ENCODE measurements at places on chromosomes 5 and 9.

GRCh38 chr9:100071271-100071670 is 27.5 kb downstream of the ERP44 start:
- no peak for DNase-seq

DNA sequence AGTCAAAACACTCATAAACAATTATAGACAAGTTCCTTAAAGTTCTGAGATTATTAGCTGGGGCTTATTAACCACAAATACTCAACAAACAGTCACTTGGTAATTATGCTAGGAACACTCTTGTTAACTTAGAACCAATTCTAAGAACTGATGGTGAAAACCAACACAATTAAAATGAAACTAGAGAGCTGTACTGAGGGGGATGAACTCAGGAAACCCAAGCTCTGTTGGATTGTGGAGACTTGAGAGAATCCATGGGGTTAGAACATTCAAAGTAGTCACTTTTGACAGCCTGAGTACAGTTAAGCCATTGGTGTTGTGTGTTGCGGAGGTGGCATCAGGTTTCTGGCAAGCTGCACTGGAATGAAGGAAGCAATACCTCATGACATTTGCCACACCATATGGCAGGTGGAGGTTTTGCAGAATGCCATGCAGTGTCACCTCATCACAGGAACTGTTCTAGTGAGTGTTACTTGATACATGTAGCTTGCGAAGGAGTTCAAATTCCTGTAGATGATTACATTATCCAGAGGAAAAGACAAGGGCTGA is 480.9 kb upstream of the CD180 start:
- DNase-seq: no peak

DNA sequence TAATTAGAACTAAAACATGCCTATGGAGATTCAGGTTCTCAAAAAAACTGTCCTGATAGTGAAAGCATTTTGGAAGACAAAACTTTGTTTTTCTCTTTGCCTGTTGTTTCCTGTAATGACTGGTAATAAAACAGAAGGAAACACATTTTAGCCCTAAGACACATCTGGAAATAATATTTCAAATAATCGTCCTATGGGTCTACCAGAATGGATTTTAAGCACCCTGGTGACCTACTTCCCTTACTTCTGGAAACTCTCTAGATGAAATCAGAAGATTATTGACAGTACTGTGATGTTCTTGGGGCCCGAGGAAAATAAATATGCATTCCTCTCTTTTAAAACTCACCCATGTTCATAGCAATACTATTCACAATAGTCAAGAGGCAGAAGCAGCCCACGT is 110.1 kb upstream of the TLE4 start:
- no peak for DNase-seq

DNA sequence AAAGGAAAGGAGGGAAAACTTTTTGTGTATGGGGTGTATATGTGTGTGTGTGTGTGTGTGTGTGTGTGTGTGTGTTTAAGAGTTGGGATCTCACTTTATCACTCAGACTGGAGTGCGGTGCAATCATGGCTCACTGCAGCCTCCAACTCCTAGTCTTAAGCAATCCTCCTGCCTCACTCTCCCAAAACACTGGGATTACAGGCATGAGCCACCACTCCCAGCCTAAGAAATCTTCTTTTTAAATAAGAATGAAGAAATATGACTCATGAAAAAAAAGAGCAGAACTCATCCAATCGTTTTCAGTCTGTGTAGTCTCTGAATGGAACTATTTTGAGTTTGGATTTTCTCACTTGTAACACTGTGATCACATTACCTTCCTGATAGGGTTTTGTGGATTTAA is 601.5 kb downstream of the ACTL7B start:
- DNase-seq: no peak

DNA sequence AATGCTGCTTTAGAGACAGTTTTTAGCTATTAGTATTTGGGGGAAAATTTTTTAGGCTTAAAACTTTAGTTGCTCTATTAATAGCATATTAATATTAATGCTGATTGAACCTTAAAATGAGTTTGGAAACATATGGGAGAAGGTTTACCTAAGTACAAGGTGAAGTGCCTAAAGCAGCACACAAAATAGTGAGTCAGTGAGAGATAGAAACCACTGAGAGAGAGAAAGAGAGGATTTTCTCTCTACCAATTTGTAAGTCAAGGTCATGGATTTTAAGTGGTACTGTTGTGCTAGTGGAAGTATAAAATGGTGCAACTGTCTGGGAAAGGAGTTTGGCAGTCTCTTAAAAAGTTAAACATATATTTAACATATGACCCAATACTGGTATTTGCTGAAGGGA is 64.9 kb downstream of the MARCHF3 start:
- no peak for DNase-seq

GRCh38 chr9:14238518-14238917 is 75.4 kb downstream of the NFIB start:
- DNase-seq: no peak

GRCh38 chr9:117963493-117964090 is 259.4 kb downstream of the TLR4 start:
- no peak for DNase-seq

DNA sequence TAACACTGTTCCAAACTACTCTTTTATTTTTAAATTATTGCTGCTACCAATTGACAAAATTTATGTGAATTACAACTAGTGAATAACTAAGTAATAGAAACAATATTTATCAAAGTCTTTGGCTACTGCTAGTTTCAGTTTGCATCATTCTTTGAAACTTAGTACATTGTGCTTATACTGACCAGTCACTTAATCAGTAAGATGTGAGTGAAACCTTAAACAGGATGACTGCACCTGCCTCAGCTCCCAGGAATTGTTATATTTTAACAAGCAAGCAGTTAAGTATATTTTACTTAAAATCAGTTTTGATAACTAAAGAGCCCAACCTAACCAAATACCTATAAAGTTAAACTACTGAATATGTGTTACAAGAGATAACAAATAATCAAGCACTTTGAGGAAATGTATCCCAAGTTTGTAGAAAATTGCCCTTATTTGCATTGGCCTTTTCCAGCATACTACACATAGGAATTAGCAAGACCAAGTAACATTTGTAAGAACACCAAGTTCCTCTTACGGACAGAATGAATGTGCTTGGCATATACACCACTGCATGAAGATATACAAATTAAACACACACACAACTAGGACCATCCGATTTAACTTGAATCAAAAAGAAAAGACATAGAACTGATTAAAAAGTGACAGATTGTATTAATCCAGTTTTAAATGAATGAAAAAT is 545.5 kb upstream of the DAB2 start:
- no peak for DNase-seq

DNA sequence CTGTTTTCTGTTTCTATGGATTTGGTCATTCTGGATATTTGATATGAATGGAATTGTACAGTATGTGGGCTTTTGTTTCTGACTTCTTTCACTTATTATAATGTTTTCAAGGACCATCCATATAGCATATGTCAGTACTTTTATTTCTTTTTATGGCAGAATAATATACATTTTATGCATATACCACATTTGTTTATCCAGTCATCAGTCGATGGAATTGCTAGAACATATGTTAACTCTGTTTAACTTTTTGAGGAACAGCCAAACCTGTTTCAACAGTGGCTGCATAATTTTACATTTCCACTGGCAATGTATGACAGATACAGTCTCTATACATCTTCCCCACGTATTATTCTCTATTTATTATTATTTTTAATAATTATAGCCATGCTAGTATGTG is 131.6 kb downstream of the PARP8 start:
- DNase-seq: no peak

DNA sequence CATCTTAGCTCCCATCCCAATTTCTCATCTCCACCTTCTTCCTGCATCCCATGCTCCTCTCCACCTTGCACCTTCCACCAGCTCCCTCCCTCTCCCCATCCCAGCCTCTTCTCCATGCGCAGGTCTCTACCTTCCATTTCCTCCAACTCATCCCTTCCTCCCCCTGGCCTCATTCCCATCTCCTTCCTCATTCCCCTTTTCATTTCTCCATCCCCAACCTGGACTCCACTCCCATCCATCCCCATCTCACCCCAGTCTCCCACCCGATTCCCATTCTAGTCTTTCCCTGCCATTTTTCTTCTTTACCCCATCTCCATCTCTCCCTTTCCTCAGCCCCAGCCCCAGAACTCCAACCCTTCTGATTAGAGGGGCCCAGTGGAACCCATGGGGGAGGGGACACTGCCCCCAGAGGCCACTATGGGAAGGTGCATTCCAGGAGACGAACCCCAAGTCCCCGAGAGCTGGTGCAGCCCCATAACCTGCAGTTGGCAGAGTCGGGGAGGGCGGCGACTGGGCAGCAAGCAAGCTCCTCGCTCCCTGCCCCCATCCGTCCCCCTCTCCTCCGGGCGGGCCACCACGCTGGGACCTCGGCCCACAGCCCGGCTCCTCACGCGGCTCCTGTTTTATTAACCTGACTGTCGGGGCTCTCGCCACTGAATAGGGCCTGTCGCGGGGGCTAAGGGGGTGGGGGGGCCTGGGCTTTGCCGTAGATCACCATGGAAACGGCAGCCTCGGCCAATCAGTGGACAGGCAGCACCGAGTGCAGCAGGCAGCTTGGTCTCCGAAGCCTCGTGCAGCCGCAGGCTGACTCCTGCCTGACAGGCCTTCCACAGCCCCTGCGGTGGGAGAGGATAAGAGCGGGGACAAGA is 66.7 kb downstream of the PCDH1 start:
- DNase-seq: no peak

DNA sequence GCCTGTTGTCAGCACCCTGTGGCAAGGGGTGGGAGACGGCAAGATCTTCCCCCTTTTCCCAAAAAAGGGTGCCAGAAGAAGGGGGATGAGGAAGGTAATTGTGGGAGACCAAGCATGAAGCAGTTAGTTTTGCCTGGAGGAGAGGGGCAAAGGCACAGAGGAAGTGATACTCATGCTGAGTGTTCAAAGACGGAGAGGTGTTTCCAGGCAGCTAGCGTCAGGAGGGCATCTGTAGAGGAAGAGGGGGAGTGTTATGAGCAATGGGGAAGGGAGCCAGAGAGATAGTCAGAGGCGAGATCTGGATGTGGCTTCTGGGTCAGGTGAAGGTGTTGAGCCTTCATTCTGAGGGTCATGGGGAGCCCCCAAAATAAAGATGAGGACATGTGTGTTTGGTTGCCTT is 26.9 kb upstream of the ADAM19 start:
- no peak for DNase-seq

GRCh38 chr9:134996591-134997530 is 79.1 kb upstream of the FCN1 start:
- no peak for DNase-seq

DNA sequence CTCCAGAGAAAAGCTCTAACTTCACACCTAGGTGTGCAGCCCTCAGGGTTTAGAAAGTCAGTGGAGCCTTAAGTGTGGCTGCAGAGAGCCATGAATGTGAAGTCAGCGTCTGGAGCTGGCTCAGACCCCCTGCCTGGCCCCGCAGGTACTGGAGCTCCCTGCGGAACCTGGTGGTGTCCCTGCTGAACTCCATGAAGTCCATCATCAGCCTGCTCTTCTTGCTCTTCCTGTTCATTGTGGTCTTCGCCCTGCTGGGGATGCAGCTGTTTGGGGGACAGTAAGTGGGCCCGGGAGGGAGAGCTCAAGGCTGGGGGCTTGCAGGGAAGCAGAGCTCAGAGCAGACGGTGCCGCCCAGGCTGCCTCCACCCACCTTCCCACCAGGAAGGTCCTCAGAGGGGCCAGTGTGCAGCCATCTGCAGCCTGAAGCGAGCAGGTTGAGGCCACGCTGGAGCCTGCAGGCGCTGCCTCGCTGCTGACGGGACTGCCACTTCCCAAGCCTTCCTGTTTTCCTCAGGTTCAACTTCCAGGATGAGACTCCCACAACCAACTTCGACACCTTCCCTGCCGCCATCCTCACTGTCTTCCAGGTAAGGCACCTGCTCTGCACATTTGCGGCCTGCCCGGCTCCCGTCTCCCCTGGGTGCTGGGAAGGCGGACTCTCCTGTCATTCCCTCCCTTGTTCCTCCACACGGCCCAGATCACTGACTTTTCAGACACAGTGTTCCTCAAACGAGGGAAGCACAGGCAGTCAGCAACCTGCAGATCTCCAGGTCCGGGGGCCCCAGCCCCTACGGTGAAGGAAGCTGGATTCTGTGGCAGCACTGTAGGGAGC is 108.9 kb downstream of the CACNA1B start:
- no peak for DNase-seq

DNA sequence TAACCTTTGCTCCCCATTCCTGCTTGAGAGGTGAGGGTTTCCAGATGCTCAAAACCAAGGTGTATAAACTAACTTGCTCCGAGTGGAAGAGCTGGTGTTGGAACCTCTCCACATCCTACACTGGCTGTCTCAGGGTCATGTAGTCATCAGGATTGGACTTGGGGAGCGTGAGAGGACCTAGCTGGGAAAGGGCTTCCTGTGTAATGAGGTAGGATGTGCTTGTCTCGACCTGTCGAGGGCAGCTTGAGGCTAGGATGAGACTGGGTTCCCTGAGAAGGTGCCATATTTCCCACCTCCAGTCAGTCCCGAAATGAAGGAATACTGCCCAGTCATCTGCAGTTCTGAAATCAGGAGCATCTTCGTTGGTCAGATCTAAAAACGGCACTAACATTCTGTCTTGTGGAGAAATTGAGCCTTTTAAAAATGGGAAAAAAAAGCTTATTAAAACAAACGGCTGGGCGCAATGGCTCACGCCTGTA is 1.3 kb downstream of the CCNI2 start:
- DNase-seq: no peak

- no peak for DNase-seq
Observed at GRCh38 chr5:159031513-159031912, 68.2 kb downstream of the EBF1 start.

DNA sequence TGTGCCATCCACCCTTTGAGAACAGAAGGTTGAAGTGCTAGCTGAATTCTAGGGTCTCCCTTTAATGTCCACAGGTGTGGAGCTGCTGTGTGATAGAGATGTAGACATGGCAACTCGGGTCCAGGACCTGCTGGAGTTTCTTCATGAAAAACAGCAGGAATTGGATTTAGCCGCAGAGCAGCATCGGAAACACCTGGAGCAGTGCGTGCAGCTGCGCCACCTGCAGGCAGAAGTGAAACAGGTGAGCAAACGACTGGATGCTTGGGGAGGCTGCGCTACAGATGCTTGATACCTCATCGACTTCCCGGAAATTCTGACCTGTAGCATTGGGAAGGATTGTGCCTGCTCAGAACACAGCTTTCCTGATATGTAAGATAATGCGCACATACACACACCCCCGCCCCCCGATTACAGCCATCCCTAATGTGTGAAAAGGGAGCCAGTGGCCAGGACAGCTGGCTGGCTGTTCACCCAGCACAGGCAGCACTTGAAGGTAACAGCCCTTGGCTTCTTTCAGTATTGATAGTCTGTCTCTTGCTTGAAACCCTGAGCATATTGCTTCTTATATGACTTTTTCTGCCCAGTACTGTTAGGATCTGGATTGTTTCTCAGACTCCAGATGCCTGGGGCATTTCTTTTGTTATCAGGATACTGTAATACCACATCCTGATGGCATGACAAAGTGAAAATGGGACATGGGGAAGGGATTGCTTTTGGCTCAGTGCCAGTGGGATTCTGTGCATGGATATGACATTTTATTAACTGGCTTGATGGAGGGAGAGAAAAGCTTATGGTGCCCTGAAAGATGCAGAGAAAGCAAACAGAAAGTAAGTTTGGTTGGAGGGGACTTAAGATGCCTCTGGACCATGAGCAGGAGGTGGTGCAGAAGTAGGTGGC is 216.8 kb upstream of the OTULINL start:
- DNase-seq: no peak
